Naive thymus-derived CD4-positive, alpha-beta T cell (primary cell): ENCODE measurements at places on chromosomes 16 and 17. TPM values are rescaled to one million over a fixed set of nuclear protein-coding genes. Genes with fewer than 3 reads are reported as not detected.

DNA sequence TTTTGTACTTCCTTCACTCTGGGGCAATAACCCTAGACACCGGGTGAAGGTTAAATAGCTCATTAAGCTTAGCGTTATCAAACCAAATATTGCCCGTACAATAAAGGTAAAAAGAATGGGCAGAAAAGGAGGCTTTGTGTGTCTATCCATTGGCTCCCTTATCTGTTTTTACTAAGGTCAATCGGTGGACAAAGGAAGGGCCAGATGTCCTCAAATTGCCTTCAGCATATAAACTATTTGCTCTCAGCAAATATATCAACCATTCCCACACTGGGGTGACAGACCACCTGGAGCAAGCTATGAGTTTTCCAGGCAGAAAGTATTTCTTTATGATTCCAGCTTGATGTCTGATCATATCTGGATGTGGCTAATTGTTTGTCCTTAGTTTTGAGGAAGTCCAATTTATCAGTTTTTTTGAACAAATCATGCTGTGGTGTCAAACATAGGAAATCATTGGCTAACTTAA is 25.3 kb upstream of the WIPI1 start:
- H3K4me3 ChIP-seq: no peak overlapping the region
- DNase-seq: no peak
- H3K27me3 ChIP-seq: no peaks in the 10 kb centered on the region
- no peaks in the 10 kb centered on the region for H3K36me3 ChIP-seq
- no peaks in the 10 kb centered on the region for H3K4me1 ChIP-seq

GNGT2 gene
- total RNA-seq: 2.8 TPM

- no peaks in the 10 kb centered on the region for H3K36me3 ChIP-seq
- peaks cover 11% of the 10 kb centered on the region for H3K4me1 ChIP-seq
- no peak within 1 kb of the TSS for H3K4me3 ChIP-seq
- no peak within 1 kb of the TSS for H3K27ac ChIP-seq
These were observed at the start of gene BEAN1 for GRCh38 chr16:66427036-66427860. Gene BEAN1, plus strand, starts transcription at chr16:66427295. Its CDS starts 10,382 bp downstream, at chr16:66437677.

GRCh38 chr17:11627301-11627940 is 29.2 kb downstream of the DNAH9 start:
- no peak for DNase-seq
- H3K4me3 ChIP-seq: no peak overlapping the region
- H3K27ac ChIP-seq: no peak overlapping the region
- H3K4me1 ChIP-seq: no peaks in the 10 kb centered on the region

DNA sequence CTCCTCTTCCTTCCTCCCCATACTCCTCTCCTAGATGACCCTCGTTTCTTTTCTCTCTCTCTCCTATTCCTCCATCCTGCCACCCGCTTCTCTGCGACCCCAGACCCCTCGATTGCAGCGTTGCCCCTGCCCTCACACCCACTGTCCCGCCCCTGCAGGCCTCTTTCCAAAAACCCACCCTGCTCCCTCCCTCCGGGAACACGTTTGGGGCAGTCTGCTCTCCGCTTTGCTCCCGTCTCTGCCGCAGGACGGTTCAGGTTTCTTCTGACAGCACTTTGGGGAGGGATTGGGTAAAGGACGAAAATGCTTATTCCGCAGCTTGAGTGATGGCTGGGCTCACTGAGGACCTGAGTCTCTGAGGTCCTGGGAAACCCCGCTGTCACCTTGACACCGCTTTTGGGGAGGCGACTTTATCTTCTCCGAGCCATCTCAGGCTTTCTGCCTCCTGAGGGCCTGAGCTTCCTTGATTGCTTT is 690 bp downstream of the NDE1 start:
- peak overlapping the region; percentile 84 for H3K4me3 ChIP-seq
- peaks cover 22% of the 10 kb centered on the region for H3K36me3 ChIP-seq
- H3K27me3 ChIP-seq: no peaks in the 10 kb centered on the region
- H3K27ac ChIP-seq: peak overlapping the region; percentile 98
- peaks cover 14% of the 10 kb centered on the region for H3K4me1 ChIP-seq

GRCh38 chr16:17293813-17294558 is 176.8 kb downstream of the XYLT1 start:
- DNase-seq: no peak
- no peak overlapping the region for H3K4me3 ChIP-seq
- H3K27me3 ChIP-seq: no peaks in the 10 kb centered on the region
- H3K36me3 ChIP-seq: no peaks in the 10 kb centered on the region

DNA sequence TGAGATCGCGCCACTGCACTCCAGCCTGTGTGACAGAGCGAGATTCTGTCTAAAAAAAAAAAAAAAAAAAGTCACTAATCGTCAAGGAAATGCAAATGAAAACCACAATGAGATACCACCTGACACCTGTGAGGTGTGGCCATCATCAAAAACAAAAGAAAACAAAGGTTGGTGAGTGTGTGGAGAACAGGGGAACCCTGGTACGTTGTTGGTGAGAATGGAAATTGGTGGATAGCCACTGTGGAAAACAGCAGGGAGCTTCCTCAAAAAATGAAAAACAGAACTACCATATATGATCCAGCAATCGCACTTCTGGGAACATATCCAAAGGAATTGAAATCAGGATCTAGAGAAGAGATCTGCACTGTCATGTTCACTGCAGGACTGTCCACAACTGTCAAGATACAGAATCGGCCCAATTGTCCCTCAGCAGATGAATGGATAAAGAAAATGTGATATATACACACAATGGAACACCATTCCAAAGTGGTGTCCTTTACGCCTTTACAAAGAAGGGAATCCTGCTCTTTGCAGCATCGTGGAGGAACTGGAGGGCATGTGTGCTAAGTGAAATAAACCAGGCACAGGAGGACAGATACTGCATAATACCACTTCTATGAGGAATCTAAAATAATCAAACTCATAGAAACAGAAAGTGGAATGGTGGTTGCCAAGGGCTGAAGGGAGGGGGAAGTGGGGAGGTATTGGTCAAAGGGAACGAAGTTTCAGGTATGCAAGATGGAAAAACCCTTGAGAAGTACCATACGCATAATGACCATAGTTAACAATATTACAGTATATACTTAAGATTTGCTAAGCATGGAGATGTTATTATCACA is 63.5 kb upstream of the PLCG2 start:
- no peaks in the 10 kb centered on the region for H3K27me3 ChIP-seq
- peak overlapping the region; percentile 7 for H3K4me3 ChIP-seq
- DNase-seq: peak; percentile 70
- H3K4me1 ChIP-seq: peaks cover 25% of the 10 kb centered on the region

DNA sequence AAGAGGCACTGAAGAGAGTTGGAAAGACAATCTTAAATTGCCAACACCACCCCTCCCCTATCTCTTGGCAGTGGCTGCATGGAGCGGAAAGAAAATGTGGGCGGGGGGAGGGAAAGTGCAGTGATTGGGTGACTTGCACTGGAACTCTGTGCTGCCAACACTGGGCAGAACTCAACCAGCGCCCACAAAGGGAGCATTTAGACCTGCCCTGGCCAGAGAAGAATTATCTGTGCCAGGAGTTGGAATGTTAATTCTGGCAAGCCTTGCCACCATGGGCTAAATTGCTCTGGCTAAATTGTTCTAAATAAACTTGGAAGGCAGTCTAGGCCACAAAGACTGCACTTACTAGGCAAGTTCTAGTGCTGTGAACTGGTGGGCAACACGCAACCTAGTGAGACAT is 6.5 kb upstream of the CCL13 start:
- H3K4me3 ChIP-seq: no peak overlapping the region
- H3K27ac ChIP-seq: no peak overlapping the region
- no peaks in the 10 kb centered on the region for H3K27me3 ChIP-seq
- H3K4me1 ChIP-seq: no peaks in the 10 kb centered on the region
- H3K36me3 ChIP-seq: no peaks in the 10 kb centered on the region

GRCh38 chr16:87178177-87178863 is 138.9 kb downstream of the C16orf95 start:
- no peak for DNase-seq
- H3K4me1 ChIP-seq: no peaks in the 10 kb centered on the region
- H3K27ac ChIP-seq: no peak overlapping the region
- H3K27me3 ChIP-seq: no peaks in the 10 kb centered on the region
- H3K4me3 ChIP-seq: no peak overlapping the region
- no peaks in the 10 kb centered on the region for H3K36me3 ChIP-seq

DNA sequence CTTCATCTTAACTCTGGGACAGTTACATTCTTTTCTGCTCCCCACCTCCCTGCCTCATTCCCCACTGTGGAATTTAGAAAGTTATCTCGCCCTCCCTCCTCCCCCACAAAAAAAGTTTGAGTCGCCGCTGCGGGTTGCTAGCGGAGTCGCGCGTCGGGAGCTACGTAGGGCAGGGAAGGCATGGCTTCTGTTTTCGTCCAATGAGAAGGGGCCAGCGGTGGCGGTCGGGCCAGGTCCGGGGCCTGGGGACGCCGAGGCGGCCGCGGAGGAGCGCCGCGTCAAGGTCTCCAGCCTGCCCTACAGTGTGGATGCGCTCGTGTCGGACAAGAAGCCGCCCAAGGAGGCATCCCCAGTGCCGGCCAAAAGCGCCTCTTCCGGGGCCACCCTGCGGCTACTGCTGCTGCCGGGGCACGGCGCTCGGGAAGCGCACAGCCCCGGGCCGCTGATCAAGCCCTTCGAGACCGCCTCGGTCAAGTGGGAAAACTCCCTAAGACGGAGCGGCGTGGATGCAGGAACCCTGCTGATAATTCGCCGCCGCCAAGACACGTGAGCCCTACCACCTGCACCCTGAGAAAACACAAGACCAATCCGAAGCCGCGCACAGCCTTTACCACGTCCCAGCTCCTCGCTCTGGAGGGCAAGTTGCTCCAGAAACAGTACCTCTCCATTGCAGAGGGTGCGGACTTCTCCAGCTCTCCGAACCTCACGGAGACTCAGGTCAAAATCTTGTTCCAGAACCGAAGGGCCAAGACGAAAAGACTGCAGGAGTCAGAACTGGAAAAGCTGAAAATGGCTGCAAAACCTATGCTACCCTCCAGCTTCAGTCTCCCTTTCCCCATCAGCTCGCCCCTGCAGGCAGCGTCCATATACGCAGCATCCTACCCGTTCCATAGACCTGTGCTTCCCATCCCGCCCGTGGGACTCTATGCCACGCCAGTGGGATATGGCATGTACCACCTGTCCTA is 8.9 kb downstream of the OR4D1 start:
- DNase-seq: peak; percentile 57
- peak overlapping the region; percentile 88 for H3K27ac ChIP-seq
- H3K36me3 ChIP-seq: no peaks in the 10 kb centered on the region

DNA sequence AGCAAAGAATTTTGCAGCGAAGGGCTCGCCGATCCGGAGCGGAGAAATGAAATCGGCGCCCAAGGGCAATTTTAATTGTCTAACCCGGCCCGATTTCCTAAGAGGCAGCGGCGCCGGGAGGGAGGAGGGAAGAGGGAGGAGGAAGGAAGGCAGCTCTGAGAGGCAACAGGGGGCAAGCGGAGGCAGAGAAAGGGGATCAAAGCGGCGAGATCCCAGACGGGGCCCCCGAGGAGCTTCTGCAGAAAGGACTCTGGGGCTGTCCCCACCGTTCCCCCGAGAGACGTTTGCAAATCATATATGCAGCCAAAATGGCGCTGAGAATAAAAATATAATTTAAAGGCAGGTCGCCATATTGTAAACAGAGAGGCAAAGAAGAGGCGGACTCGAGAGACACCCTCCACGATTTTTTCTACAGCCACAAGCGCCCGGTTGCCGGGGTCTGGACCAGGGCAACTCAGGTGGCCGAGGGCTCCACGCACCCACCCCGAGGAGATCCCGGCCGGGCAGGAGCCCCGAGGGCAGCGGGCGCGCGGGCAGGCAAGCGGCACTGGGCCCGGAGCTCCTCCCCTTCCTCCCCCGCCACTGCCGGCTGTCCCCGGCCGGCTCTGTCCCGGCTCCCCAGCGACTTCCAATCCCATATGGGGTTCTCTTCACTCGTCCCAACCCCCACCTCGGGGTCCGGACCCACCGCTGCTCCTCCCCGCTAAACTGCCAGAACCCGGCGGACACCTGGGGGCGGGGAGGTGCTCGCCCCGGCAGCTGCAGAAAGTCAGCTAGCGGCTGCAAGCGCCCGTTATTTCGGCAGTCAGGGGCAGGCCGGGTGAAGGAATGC is 1.9 kb downstream of the PHF12 start:
- no peaks in the 10 kb centered on the region for H3K27me3 ChIP-seq
- H3K27ac ChIP-seq: peak overlapping the region; percentile 89
- H3K4me1 ChIP-seq: peaks cover 39% of the 10 kb centered on the region
- peak overlapping the region; percentile 85 for H3K4me3 ChIP-seq
- peaks cover 30% of the 10 kb centered on the region for H3K36me3 ChIP-seq

DNA sequence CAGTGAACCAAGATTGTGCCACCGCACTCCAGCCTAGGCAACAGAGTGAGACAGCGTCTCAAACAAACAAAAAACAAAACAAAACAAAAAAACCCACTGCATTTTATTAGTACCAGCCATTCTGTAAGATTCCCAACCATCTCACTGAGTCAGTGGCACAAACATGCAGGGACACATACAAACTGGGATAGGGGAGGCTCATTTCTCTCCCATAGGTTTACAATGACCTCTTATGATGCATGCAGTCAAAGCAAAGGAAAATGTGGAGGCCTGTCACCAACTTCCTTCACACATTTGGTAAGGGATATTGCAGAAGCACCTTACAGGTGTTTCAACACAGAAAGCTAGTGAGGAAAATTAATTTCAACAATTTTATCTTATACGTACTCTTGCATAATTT is 12.4 kb upstream of the STRADA start:
- H3K36me3 ChIP-seq: peaks cover 9% of the 10 kb centered on the region
- H3K27ac ChIP-seq: no peak overlapping the region
- no peaks in the 10 kb centered on the region for H3K4me1 ChIP-seq
- no peak overlapping the region for H3K4me3 ChIP-seq
- DNase-seq: no peak
- H3K27me3 ChIP-seq: no peaks in the 10 kb centered on the region

DNA sequence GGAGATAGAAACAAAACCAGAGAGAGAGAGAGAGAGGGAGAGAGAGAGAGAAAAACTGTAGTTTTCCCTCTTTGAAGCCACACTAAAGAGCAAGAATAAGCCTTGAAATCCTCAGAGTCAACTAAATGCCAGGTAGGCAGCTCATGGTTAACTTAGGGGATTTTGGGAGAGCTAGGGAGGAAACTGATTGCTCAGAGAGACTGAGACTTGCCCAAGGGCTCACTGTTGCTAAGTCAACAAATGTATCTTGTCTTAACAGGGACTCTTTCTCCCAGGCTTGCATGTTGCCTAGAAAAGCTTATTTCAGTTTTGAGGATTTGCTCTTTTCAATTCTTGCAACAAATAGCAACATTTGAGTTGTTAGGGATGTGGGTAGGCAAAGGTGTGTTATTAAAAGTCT is 4.5 kb upstream of the SLC5A11 start:
- H3K4me3 ChIP-seq: no peak overlapping the region
- no peak overlapping the region for H3K27ac ChIP-seq
- H3K36me3 ChIP-seq: no peaks in the 10 kb centered on the region

GRCh38 chr16:89423681-89424260 is 66.6 kb downstream of the ANKRD11 start:
- H3K4me1 ChIP-seq: peaks cover 55% of the 10 kb centered on the region
- H3K27me3 ChIP-seq: no peaks in the 10 kb centered on the region
- no peaks in the 10 kb centered on the region for H3K36me3 ChIP-seq
